NB4 (cell line): ENCODE measurements at places on chromosomes 1 and 21.

DNA sequence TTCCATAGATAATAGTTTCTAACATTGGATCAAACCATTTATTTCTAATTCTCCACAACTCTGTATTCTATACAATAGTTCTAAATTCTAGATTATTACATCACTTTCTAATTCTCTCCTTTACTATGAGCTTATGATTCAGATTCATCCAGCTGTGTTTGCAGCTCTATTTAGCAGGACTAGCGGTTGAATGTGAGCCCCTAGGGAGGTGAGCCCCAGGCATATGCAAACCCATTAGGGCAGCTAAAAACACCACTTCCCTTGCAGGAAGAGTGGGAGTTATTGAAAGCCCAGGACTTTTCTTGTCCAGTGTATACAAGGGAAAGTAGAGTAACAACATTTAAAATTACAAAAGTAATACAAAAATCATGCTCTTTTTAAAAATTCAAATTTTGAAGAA is 56.9 kb downstream of the KRTAP19-8 start:
- peak; percentile 79 for DNase-seq

DNA sequence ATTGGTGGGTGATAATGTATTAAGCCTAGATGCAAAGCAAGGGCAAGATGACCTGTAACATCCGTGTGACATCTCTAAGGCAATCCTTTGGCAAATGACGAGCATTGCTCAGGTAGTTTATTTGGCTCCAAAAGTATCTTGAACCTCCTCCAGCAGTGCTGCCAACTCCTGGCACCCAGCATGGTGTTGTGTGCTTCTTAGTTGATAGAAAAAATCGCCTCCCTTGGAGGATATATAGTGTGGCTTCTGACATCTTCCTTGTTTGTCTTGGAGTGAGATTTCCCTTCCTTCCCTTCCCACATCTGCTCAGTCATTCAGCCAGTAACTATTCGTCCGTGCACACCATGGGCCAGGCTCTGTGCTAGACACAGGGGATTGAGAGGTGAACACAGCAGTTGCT is 121.8 kb downstream of the TOMM20 start:
- DNase-seq = no peak

GRCh38 chr1:32426489-32427255 is 32.4 kb upstream of the BSDC1 start:
- no peak for DNase-seq

DNA sequence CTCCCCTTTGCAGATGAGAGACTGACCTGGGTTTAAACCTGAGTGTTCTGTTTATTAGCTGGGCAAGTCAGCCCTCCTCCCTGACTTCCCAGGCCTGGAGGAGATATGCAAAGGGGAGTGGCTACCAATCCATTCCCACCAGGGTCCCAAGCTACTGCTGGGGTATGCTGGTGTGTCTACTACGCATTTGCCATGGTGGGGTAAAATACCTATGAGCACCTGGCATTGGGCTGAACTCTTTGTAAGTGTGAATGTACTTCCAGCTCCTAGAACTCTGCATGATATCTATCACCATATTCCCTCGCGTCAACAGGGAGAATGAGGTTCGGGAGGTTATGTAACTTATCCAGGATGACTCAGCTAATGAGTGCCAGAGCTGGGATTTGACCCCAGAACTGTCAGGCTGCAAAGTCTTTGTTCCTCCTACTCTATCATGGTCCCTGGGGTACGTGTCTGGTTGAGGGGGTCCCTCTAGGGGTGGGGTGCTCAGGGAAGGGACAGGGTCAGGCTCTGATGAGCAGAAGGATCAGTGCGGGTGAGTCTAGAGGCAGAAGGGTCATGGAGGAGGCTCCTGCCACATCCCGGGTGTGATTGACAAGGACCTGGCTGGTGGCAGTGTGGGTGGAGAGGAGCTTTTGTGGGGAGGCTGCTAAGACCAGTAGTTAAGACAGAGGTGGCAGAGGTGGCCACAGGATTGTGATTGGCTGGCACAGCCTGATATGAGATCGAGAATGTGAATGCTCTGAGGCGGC is 16.7 kb downstream of the AMPD2 start:
- peak; percentile 45 for DNase-seq

DNA sequence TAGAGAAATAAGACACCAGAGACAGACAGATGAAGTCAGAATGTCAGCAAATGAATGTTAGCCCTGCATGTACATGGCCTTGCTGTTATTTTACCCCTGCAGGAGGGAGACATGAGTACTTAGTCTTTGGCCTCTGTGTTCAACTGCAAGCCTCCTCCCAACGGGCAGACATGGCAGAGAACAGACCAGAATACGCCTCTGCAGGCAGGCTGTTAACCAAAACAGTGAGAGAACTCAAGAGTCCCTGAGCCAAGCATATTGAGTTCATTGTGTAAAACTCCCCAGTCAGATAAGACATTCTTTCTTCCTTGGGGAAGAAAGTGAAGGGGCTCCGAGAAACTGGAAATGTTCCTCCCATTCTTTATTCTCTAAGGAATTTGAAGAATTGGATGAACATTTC is 150.9 kb downstream of the PHTF1 start:
- DNase-seq = no peak

DNA sequence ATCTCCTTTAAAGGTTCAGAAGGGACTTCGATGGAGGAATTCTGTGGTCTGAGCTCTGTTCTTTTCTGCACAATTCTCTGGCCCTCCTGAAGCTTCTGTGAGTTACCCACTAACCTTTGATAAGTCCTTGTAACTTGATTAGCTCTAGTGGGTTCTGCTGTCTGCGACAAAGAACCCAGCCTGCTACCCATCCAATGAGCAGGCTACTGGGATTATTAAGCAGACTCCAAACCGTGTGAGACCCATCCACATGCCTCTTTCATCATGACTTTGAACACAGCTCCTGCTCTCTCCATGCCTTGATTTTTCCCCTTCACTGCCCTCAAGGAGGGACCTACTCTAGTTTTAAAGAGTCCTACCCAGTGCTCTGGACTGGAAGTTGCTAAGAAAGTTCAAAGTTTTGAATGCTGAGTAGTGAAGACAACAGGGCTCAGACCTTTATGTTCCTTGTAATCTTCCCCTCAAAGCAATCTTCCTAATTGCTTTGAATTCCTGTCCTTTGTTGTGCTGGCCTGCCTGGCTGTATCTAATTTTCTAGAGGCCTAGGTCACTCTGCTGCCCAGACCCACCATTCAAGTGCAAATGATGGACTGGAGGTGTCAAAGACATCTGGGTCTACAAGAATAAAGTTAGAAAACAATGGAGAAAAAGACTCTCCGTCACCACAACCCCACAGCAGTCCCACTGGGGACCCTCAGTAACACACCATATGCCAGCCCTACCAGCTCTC is 146.9 kb downstream of the RHOU start:
- no peak for DNase-seq

GRCh38 chr1:26833432-26834405 is 7.2 kb downstream of the ZDHHC18 start:
- peak; percentile 76 for DNase-seq

DNA sequence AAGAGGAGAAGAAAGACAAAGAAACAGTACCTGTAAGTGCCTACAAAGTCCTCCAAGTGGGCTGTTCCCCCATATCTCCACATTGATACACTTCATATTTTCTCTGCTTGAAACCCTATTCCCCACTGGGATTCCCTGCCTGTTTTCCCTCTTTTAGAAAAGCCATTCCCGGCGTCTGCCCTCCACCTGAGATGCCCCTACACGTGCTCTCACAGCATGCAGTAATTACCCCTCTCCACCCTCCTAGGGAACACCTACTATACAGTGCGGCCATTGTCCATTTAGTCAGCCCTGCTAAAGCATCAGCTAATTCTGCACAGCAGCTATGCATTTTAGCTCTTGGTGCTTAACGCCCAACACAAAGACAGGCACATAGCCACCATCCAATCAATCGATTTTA is 135.7 kb upstream of the TIAM1 start:
- no peak for DNase-seq
